ENCODE measurements at places on chromosomes 3 and 15. TPM values are rescaled to one million over a fixed set of nuclear protein-coding genes. Genes with fewer than 3 reads are reported as not detected.

Gene EOMES
- 4.6 TPM for total RNA-seq

Gene FOXB1
- total RNA-seq = not detected

Gene ALDH1A2
- total RNA-seq = 53.7 TPM

Gene PTH1R
- 14.7 TPM for total RNA-seq

Gene AGBL1
- 3.7 TPM for total RNA-seq

Gene VPS8
- 138 TPM for total RNA-seq

All from camera-type eye (tissue), 1 donor.